ENCODE measurements at places on chromosomes 2 and 18. TPM values are rescaled to one million over a fixed set of nuclear protein-coding genes. Genes with fewer than 3 reads are reported as not detected.

OBSL1 gene
- total RNA-seq, result 24.0 TPM

DBI gene
- 406 TPM for total RNA-seq

MAP3K19 gene
- total RNA-seq, result not detected

DTYMK gene
- total RNA-seq, result 137 TPM

CRYBA2 gene
- not detected for total RNA-seq

WDSUB1 gene
- total RNA-seq, result 7.3 TPM

SCN9A gene
- 2.5 TPM for total RNA-seq

GULP1 gene
- 29.9 TPM for total RNA-seq

DUSP2 gene
- 0.52 TPM for total RNA-seq

TWSG1 gene
- total RNA-seq, result 16.4 TPM

CD8B2 gene
- total RNA-seq, result not detected

ARMC9 gene
- total RNA-seq, result 13.3 TPM

TBR1 gene
- total RNA-seq, result 0.09 TPM

EMILIN1 gene
- total RNA-seq, result 0.39 TPM

MYL12A gene
- 301 TPM for total RNA-seq

CABLES1 gene
- total RNA-seq, result 14.0 TPM

SP5 gene
- total RNA-seq, result not detected

ALLC gene
- not detected for total RNA-seq

ESPNL gene
- 0.13 TPM for total RNA-seq

CHRND gene
- not detected for total RNA-seq

CLEC4F gene
- total RNA-seq, result not detected

IL1RN gene
- total RNA-seq, result 0.14 TPM

SGPP2 gene
- total RNA-seq, result 0.33 TPM

PID1 gene
- 3.3 TPM for total RNA-seq

Data from A549 treated with RU486 at 1 μM for 4 hours (cell line).